ENCODE measurements at places on chromosomes 3 and 15. TPM values are rescaled to one million over a fixed set of nuclear protein-coding genes. Genes with fewer than 3 reads are reported as not detected.

- DNase-seq = no peak
- H3K36me3 ChIP-seq = no peaks in the 10 kb centered on the region
- H3K4me3 ChIP-seq = no peak overlapping the region
- no peaks in the 10 kb centered on the region for H3K27me3 ChIP-seq
- peaks cover 3% of the 10 kb centered on the region for H3K4me1 ChIP-seq
Observed at GRCh38 chr3:24037971-24038370, 92.9 kb downstream of the NR1D2 start.

- DNase-seq = no peak
- no peak overlapping the region for H3K4me3 ChIP-seq
- no peak overlapping the region for H3K27ac ChIP-seq
- H3K4me1 ChIP-seq = no peaks in the 10 kb centered on the region
Observed at GRCh38 chr15:51240066-51240465, 98.3 kb downstream of the CYP19A1 start.

DNA sequence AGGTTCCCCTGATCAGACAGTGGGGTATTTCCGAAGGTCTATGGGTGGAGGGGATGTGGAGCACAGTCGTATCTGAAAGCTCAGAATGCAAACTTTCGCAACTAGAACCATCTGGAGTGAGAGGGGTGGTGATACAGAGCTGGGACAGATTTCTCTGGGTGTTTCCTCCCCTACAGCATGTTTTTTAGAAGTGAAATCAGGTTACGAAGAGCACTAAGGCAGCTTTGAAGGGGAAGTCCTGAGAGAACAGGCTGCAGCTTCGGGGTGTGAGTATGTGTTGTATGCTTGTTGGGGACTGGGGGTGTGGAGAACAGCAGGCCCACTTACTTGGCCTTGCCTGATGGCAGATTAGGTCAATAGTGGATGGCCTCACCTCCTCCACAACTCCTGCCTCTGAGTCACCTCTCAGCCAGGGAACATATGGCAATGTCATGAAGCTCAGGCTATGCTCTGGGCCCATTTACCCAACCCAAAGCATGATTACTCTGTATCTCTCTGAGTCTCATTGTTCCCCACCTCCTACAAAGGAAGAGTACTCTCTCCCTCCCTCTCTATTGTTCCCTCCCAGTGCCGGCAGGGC, 107.2 kb upstream of the RASGRP1 start:
- no peaks in the 10 kb centered on the region for H3K4me1 ChIP-seq
- H3K4me3 ChIP-seq = no peak overlapping the region
- DNase-seq = no peak
- no peaks in the 10 kb centered on the region for H3K36me3 ChIP-seq

- no peaks in the 10 kb centered on the region for H3K4me1 ChIP-seq
- H3K36me3 ChIP-seq = no peaks in the 10 kb centered on the region
- DNase-seq = no peak
- H3K4me3 ChIP-seq = no peak overlapping the region
Observed at GRCh38 chr15:94587113-94587512, 355.8 kb downstream of the MCTP2 start.

DNA sequence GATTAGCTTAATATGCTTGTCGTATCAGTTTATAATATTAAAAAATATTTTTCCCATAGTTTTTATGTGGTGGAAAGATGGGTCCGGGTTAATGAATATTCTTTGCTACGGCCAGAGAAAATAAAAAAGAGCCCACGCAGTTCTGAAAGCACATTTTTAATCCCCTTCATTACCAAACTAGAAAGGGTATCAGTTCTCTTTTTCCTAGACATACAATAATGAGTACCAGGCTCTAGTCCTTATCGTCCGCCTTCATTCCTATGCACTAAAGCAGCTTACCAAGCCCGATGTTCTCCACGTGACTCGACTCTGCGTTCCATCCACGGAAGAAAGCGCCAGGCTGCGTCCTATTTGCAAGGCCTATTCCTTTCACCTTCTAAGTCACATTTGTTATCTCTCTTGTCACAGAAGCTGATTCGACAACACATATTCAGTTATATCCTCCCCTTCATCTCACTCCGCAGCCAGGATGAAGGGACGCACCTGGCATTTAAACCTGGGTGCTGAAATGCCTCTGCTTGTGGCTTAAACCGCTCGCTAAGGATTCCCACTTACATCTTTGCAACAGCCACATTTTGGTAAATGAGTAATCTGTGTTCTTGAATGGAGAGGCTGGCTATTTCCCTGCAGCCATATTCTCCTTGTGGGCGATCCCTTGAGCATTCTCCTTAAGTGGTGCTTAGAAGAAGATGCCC, 257.0 kb downstream of the CD47 start:
- H3K36me3 ChIP-seq = no peaks in the 10 kb centered on the region
- DNase-seq = no peak
- no peaks in the 10 kb centered on the region for H3K27me3 ChIP-seq
- no peaks in the 10 kb centered on the region for H3K4me1 ChIP-seq
- H3K27ac ChIP-seq = no peak overlapping the region

DNA sequence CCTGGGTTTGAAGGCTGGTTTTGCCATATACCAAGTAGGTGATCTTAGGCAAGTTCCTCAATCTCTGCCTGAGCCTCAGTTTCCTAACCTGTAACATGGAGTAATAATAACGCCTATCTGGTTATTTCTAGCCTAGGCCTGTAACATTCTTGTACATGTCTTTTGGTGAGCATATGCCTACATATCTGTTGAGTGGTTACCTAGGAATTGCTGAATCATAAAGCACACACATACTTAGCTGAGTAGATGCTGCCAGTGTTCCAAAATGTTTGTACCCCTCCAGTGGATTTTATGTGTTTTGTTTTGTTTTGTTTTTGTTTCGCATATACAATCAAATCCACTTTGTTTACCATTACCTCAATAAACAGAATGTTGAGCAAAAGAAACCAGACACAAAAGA, 17.4 kb upstream of the MFGE8 start:
- H3K4me1 ChIP-seq = no peaks in the 10 kb centered on the region
- no peak overlapping the region for H3K27ac ChIP-seq
- H3K36me3 ChIP-seq = no peaks in the 10 kb centered on the region

DNA sequence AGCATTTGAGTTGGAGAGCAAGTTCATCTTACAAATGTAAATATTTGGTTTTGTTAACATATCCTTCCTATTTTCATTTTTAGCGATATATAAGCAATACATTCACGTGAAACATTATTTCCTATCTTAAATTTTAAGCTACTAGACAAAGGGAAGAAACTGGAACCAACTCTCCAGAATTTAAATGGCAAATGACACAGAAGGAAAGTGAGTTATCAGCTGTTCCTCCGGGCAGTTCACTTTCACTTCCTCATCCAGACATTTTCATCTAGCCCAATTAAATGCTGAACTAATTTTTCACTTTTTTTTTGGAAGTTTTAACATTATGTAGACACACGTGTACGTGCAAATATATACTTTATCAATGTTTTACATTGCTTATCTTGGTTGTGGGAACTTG, 58.7 kb downstream of the MORC1 start:
- no peak for DNase-seq
- H3K4me3 ChIP-seq = no peak overlapping the region
- H3K27me3 ChIP-seq = no peaks in the 10 kb centered on the region
- H3K27ac ChIP-seq = no peak overlapping the region

GRCh38 chr3:128185630-128186447, 32.6 kb downstream of the EEFSEC start:
- no peak overlapping the region for H3K4me3 ChIP-seq
- H3K4me1 ChIP-seq = no peaks in the 10 kb centered on the region
- no peaks in the 10 kb centered on the region for H3K36me3 ChIP-seq

- no peaks in the 10 kb centered on the region for H3K36me3 ChIP-seq
- H3K27ac ChIP-seq = no peak overlapping the region
- H3K27me3 ChIP-seq = peaks cover 11% of the 10 kb centered on the region
- DNase-seq = no peak
Observed at GRCh38 chr3:127454051-127454450, 136.5 kb downstream of the TPRA1 start.

DNA sequence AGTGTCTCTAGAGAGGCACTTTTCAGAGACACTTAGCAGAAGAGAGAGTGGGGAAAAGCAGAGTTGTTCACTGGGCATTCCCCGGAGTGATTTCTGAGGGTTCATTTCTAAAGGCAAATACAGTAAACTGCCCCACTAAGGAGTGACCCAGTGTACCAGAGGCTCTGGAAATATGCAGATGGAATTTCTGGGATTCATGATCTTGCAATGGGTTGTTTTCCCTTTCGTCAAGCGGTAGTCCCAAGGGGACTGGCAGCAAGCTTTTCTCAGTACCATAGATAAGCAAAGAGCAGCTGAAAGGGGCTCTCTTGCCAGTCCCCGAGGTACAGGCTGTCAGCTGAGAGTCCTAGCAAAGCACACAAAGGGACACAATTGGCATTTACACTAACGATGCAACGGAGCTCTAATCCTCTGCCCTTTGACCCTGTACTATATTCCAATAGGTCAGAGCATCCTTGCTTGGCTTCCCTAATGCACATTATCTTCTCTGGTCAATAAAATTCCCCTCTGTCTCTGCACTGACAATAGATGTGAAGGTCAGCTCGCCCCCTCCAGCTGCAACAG, 155.6 kb downstream of the SEMA6D start:
- DNase-seq = no peak
- H3K27ac ChIP-seq = no peak overlapping the region
- no peaks in the 10 kb centered on the region for H3K4me1 ChIP-seq
- H3K4me3 ChIP-seq = no peak overlapping the region
- no peaks in the 10 kb centered on the region for H3K27me3 ChIP-seq
- no peaks in the 10 kb centered on the region for H3K36me3 ChIP-seq

- H3K4me3 ChIP-seq = no peak overlapping the region
- no peaks in the 10 kb centered on the region for H3K4me1 ChIP-seq
- no peak for DNase-seq
Observed at GRCh38 chr3:68648494-68648893, 283.9 kb downstream of the TAFA4 start.

GRCh38 chr3:43399034-43399433, 112.7 kb downstream of the SNRK start:
- no peak for DNase-seq
- no peaks in the 10 kb centered on the region for H3K36me3 ChIP-seq
- H3K27ac ChIP-seq = no peak overlapping the region
- H3K4me1 ChIP-seq = no peaks in the 10 kb centered on the region
- H3K27me3 ChIP-seq = no peaks in the 10 kb centered on the region

DNA sequence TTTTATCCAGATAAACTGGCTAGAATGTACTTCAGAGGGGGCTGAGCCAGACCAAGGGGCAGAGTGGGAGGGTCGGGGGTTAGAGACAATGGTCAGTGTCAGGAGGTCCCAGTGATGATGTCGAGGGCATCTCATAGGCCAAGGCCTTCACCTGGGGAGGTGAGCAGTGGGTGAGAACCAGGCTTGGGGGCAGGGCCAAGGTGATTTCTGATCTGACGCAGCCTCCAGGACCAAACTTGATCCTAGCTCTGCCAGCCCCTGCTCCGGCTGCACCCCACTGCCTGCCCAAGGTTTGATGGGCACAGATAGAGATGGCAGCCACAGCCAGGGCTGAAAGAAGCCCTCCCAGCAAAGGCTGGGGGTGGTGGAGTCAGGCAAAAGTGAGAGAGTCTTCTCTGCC, 14.9 kb downstream of the XYLB start:
- H3K27ac ChIP-seq = no peak overlapping the region
- H3K4me1 ChIP-seq = no peaks in the 10 kb centered on the region
- DNase-seq = no peak
- no peak overlapping the region for H3K4me3 ChIP-seq
- H3K36me3 ChIP-seq = no peaks in the 10 kb centered on the region

DNA sequence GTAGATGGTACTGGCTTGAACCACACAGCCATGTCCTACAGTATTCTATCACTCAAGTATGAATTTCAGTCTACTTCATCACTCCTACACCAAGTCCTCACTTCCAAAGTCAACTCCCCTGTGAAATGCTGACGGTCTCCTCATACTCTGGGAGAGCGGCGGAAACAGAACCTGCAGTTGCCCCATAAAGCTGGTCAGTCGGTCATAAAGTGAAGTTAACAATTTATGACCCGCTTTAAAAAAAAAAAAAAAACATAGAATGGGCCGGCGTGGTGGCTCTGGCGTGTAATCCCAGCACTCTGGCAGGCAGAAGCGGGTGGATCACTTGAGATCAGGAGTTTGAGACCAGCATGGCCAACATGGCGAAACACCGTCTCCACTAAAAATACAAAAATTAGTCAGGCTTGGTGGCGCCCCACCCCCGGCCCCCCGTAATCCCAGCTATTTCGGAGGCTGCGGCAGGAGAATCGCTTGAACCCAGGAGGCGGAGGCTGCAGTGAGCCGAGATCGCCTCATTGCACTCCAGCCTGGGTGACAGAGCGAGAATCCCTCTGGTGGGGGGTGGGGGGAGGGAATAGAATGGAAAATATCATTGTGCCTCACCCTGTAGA, 2.1 kb downstream of the TRANK1 start:
- H3K36me3 ChIP-seq = no peaks in the 10 kb centered on the region
- peaks cover 5% of the 10 kb centered on the region for H3K4me1 ChIP-seq
- no peak for DNase-seq
- no peak overlapping the region for H3K27ac ChIP-seq
- no peak overlapping the region for H3K4me3 ChIP-seq

- H3K27ac ChIP-seq = no peak overlapping the region
- peaks cover 6% of the 10 kb centered on the region for H3K4me1 ChIP-seq
- H3K4me3 ChIP-seq = no peak overlapping the region
- H3K27me3 ChIP-seq = no peaks in the 10 kb centered on the region
- H3K36me3 ChIP-seq = no peaks in the 10 kb centered on the region
Observed at GRCh38 chr3:61802772-61803171, 241.4 kb downstream of the PTPRG start.

- no peaks in the 10 kb centered on the region for H3K36me3 ChIP-seq
- DNase-seq = no peak
- no peak overlapping the region for H3K4me3 ChIP-seq
- H3K27ac ChIP-seq = no peak overlapping the region
- H3K27me3 ChIP-seq = no peaks in the 10 kb centered on the region
- H3K4me1 ChIP-seq = peaks cover 11% of the 10 kb centered on the region
Observed at GRCh38 chr15:48862705-48863104, 15.2 kb upstream of the EID1 start.

DNA sequence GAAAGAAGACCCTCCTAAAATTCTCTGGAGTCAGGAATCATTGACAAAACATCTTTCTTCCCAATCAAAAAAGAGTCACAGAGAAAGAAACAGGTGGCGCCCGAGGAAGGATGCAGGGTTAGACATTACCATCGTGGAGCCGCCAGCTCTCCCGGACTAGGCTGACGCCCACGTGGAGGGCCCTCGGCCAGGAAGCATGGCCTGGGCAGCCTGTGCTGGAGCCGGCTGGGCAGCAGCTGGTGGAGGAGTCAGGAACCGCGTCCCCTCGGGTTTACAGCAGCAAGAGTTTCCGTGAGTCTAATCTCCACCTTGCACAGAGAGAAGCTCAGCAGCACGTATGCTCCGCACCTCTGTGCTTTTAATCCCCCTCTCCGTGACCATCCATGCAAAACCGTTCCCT, 533.7 kb upstream of the ATP11B start:
- DNase-seq = no peak
- no peak overlapping the region for H3K4me3 ChIP-seq
- H3K27ac ChIP-seq = no peak overlapping the region
- H3K4me1 ChIP-seq = no peaks in the 10 kb centered on the region
- H3K36me3 ChIP-seq = no peaks in the 10 kb centered on the region

Gene CA12
- 42.3 TPM for polyA plus RNA-seq

Gene NAALADL2
- polyA plus RNA-seq = 8.8 TPM

Gene DNAJA4
- polyA plus RNA-seq = 2.3 TPM

Gene MORC1
- not detected for polyA plus RNA-seq

Gene RPL32
- 2,018 TPM for polyA plus RNA-seq

Gene PPP1R14D
- polyA plus RNA-seq = not detected

Gene DLL4
- polyA plus RNA-seq = 1.0 TPM
